Activated T-helper 1 cell treated with anti-CD3 and anti-CD28 coated beads, Interleukin-2, amount 50 U/mL, for 16 hours (primary cell): ENCODE measurements at places on chromosomes 16 and 17.

- DNase-seq: no peak
These were observed 49.4 kb upstream of the MARCHF10 start for GRCh38 chr17:62857526-62857925.

DNA sequence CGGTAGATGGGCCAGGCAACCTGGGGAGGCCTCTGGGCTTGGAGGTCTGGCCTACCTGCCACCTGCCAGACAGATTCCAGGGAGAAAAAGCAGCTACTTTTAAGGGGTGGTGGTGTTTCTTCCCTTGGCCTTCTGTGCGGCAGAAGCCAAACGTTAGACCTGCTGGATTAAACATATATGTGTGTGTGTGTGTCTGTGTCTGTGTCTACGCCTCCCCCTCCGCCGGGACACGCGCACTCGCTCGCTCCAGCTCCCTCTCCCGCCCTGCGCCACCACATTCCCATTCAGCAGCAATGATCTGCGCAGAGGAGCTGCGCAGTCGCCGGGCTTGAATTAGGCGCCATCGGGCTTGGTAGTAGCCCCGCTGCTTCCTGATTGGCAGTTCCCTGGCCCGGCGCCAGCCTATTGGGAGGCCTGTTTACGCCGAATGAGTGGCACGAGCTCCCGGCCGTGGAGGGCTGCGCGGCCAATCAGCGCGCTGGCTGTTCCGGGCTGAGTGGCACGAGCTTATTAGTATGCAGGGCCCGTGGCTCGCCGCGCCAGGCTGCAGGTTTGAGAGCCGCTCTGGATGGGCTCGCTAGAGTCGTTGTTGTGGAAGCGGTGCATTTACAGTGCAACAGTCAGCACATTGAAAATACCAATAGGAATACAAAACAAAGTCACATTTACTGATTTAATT, at the start of gene BAHCC1:
BAHCC1 (plus strand) TSS at position 537 of the 679 bp plus-strand sequence. CDS start 4,283 bp downstream, outside the sequence.
- peak; percentile 64 for DNase-seq

DNA sequence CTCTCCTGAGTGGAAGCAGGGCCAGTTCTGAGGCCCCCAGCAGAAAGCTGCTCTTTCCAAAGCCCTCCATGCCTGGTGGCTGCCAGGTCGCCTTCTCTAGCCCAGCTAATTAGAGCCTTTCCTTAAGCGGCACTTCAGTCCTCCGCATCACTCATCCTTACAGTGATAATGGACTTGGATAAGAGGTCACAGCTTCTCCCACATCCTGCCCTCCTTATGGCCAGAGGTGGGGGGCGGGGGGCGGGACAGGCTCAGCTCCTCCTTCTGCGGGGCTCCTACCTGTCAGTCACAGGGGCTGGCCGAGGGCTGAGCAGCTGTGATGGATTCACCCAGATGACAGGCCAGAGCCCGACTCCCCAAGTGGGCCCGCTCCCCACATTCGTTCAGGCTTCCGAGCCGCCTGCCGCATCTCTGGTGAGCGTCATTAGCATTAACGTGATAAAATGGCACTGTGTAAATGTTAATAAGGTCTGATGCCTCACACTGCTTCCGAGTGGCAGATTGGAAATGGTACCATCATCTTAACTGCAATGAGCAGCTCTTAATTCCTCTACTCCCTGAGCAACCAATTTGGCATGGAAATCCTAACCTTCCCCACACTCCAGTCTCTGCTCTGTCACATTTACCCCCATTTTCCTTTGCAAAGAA, 41.3 kb downstream of the GRIN2C start:
- no peak for DNase-seq

- no peak for DNase-seq
These were observed 7.8 kb downstream of the ACSM2B start for GRCh38 chr16:20568404-20568803.

DNA sequence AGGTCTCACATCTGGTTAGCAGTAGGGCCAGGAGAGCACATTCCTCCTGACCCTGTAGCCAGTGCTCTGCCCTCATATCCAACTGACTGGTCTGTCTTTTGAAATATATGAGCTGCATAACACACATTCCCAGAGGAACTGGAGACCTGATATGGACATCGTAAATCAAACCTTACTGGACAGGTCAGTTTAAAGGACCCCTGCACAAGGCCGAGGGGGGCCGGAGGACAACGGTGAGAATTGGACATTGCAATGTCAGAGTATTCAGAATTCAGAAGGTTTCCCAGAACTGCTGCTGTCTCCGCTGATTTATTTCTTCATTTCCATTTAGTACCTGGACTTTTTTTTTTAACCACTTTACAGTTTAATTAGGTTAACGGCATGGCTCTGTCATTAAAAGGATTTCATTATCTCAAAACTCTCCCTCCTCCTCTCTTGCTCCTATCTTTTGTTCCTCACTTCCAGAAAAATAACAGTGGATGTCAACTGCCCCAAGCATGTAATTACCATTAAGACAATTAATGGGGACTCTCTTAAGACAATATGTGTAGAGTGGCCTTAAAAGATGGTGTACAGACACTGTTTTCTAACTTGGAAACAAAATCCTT, 4.9 kb downstream of the PMFBP1 start:
- no peak for DNase-seq

DNA sequence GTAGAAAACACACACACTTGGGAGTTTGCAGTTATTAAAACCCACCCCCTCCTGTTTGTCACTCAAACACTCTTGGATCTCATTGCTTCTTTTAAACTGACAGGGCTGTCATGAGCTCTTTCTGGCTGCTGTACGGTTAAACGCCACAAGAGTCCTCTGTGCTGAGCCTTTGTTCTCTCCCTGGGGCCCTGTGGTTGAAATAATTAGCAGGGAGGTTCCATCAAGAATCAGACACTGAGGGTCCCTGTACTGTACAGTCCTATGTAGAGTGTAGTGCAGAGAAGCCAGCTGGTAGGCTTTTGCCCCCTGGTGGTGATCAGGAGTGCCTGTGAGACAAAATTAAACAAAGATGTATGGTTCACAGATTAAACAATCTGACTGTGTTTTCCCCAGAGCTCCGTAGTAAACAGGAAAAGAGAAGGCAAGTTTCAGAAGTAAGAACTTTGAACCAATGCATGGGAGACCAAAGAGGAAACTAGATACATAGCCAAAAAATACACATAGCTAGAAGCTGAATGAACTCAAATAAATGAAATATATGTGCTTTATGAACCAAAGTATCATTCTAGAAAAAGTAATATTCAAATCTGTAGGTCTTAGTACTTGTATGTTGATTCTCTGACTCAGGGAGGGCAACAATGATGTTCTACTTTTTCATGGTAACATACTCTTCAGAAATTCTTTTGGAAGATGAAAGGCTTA, 1.4 kb upstream of the SSH2 start:
- DNase-seq: peak; percentile 47

GRCh38 chr17:34015253-34015652, 239.8 kb upstream of the CCL2 start:
- no peak for DNase-seq

GRCh38 chr17:37786481-37786880, 41.6 kb upstream of the HNF1B start:
- DNase-seq: no peak

- DNase-seq: no peak
These were observed 26.9 kb downstream of the ZNRF1 start for GRCh38 chr16:75025761-75026160.

- DNase-seq: no peak
These were observed 20.1 kb downstream of the COX11 start for GRCh38 chr17:54948380-54948779.

GRCh38 chr17:73462823-73463222, 151.0 kb upstream of the CDC42EP4 start:
- DNase-seq: no peak

DNA sequence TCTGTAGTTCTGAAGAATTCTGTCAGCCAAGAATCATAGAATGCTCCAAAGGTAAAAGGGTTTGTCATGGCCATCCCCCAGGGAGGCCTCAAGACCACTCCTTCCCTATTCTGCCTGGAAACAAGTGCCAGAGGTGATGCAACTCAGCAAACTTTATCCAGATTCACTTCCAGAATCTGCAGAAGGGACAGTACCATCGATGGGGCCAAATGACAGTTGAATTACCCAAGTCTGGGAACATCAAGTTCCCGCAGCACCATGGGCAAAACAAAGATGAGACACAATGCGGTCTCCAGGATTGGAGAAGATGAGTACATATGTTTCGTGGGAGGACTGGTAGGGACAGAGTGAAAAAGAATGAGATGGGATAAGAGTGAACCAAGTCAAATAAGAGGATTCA, 13.7 kb upstream of the TAT start:
- no peak for DNase-seq

DNA sequence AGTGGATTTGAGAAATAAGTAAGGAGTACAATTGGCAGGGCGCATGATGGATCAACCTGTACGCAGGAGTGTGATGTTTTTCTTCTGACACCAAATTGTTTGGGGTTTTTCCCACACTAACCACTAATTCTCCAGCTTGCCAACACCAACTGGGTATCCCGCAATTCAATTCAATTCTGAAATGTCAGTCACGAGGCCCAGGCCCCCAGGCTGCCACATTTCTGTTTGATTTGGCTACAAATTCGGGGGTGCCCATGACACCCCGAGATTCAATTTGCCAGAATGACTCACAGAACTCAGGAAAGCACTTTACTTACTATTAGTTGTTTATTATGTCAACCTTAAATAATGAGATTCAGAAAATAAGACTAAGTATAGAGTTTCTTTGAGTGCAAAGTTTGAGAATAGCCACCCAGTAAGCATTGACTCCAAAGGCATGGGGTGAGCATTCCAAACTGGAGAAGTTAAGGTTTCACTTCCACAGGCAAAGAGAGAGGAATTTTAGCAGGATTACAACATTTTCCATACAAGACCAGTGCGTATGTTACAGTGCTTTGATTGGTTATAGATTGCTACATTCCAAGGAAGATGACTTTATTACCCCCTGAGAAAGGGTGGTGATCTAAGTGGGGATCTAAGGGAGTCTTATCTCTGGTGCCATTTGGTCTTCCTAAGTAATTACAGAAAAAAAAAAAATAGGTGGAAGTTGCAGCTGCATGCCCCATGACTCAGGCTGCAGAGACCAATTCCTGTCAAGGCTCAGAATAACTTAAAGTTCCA, 11.5 kb downstream of the SLC46A1 start:
- no peak for DNase-seq

DNA sequence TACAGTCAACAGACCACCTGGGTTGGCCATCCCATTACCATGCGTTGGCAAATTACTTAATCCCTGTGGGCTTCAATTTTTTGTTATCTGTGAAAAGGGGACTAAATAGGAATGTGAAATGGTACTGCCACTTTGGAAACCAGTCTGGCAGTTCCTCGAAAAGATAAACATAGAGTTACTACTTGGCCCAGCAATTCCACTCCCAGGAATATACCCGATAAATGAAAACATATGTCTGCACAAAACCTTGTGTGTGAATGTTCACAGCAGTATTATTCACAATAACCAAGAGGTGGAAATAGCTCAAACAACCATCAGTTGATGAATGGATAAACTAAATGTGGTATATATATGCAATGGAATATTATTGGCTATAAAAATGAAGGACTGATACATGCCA, 87.9 kb downstream of the TANGO6 start:
- DNase-seq: no peak

GRCh38 chr16:62383941-62384340, 347.7 kb upstream of the CDH8 start:
- no peak for DNase-seq

- DNase-seq: no peak
These were observed 18.2 kb upstream of the NOS2 start for GRCh38 chr17:27818401-27819105.

DNA sequence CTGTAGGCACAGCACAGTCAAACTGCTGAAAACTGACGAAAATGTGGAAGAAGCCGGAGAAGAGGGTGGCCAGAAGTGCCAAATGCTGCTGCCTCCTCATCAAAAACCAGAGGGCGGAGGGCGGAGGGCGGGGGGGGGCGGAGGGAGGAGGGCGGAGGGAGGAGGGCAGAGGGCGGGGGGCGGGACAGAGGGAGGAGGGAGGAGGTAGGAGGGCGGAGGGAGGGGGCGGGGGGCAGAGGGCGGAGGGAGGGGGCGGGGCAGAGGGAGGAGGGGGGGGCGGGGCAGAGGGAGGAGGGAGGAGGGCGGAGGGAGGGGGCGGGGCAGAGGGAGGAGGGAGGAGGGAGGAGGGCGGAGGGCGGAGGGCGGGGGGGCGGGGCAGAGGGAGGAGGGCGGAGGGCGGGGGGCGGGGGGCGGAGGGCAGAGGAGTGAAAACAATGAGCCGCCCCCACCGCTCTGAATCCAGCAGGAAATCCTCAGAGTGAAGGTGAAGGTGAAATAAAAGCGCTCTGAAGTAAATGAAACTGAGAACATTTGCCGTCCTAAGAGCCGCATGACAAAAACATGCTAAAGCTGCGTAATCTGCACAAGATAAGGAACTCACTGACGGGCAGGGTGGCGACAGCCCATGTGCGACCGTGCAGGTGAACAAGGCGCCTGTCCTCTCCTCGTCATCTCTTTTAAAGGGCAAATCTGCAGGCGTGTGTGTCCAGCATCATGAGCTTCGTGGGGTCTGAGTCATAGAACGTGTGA, 22.6 kb upstream of the CBFA2T3 start:
- DNase-seq: no peak

GRCh38 chr17:59338498-59338897, 7.0 kb downstream of the YPEL2 start:
- DNase-seq: no peak

DNA sequence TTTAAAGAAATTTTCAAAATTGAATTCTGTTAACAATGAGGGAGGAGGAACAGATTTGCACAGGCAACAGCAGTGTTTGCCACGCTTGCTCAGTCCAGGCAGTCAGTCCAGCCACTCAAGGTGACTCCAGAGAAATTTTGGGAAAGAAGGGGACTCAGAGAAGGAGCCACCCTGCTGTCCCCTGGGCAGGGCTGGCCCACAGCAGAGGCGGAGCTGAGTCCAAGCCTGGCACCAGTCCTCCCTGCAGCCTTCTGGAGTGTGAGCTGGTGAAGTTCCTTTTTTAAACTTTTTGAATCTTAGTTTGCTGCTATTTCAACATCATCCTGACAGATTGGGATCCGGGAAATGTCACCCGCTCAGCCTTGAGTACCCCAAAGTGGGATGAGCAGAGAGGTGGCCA, 14.5 kb upstream of the SLC47A2 start:
- no peak for DNase-seq

GRCh38 chr17:48632579-48633265, 6.6 kb upstream of the HOXB9 start:
- DNase-seq: no peak

DNA sequence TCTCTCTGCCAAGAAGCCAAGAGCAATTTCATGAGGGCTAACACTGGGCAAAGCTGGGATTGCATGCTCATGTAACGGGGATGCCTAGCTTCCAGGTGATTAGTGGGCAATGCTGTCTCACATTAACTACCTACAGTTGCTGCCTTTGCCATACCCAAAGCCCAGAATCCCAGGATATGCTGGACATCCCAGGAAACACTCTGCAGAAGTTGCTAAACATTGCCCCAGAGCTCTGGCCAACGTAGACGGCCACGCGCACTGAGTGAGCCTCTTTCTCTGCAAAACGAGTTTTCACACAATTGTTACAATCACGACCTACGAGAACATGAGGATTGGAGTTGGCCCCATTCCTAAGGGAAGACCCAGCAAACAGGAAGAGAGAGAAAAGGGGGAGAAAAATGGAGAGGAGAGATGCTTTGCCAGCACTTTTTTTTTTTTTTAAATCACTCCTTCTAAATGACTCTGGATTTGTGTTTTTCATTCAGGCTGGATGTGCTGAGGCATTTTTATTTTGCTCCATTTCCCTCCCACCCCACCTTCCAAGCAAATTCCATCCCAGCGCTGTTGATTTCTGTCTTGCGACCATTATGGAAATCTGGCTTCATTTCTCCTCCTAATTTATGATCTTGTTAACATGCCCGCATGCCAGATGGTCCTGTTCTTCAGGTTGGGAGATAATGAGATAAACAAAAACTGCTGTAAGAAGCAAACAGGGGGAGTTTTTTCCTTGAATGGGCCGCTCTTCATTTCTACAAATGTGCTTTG, 112.8 kb upstream of the DNAH9 start:
- no peak for DNase-seq

- DNase-seq: no peak
These were observed 42.2 kb downstream of the LDHD start for GRCh38 chr16:75074304-75074793.
